ENCODE measurements at places on chromosomes 4 and X.

DNA sequence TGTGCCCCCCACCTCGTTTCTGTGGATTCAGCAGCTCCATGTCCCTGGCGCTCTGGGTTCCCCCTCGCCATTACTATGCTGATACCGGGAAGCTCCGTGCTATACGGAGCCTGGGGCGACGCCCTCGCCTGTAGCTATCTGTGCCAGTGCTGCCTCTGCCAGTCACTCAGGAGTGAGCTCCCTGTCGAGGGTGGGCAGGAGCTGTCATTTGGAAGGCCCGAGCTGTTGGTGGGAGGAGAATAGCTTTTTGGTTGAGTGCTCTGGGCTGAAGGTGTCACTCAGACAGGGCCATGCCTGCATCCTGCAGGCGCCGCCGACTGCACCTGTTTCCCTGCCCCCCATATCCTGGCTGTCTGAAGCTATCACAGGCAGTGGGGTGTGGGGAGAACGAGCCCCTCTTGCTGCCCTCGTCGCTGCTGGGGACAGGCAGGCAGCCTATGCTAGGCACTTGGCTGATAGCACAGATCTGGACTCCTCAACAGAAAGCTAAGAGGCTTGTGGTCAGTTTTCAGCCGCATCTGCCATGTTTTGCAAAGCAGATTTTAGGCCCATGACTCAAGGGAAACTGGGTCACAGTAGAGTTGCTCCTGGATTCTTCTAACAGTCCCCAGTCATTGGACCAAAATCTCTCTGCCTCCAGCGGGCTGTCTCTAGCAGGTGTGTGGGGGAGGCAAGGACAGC, 31.8 kb downstream of the CPLX1 start:
- H3K27me3 ChIP-seq: no peaks in the 10 kb centered on the region
- no peak for DNase-seq
- H3K36me3 ChIP-seq: no peaks in the 10 kb centered on the region
- H3K4me3 ChIP-seq: no peak overlapping the region

DNA sequence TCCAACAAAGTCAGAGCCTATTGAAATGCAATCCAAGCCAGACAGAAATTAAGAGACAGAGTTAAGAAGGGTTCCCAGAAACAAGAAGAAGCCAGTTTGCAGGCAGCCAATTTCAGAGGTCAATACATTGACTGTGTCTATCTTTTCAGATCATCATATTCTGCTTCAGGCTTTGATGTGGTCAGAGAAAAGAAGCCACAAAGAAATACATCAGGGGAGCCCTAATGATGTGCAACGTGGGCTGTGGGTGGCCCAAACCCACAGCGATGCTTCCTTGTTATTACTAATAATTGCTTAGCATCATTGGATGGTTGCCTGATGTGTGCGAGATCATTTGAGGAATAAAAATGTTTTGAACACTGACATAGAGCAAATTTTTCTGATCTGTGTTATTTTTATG, 99.0 kb upstream of the DUSP21 start:
- H3K4me1 ChIP-seq: no peaks in the 10 kb centered on the region
- no peak overlapping the region for H3K4me3 ChIP-seq
- no peaks in the 10 kb centered on the region for H3K27me3 ChIP-seq
- no peak for DNase-seq

DNA sequence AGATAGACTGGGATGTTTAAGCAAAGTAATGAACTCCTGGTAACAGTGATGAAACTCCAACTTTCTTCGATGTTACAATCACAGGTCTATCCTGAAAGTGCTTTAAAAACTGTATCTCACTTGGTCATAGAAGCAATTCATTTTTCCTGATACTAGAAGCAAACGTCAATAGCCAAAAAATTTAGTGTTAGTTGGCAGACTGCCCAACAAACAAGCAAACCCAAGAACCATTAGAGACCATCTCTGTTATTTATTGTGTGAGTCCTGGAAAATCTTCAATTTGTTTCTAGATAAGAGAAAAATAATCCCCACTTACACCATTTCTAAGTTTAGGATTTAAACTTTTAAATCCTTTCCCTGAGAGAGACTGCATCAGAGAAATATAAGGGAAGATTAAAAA, 553.9 kb downstream of the INPP4B start:
- no peak overlapping the region for H3K27ac ChIP-seq
- no peak overlapping the region for H3K4me3 ChIP-seq
- H3K27me3 ChIP-seq: no peaks in the 10 kb centered on the region
- H3K36me3 ChIP-seq: no peaks in the 10 kb centered on the region
- no peaks in the 10 kb centered on the region for H3K4me1 ChIP-seq

GRCh38 chr4:1200425-1201035, 28.1 kb upstream of the SPON2 start:
- no peaks in the 10 kb centered on the region for H3K36me3 ChIP-seq
- DNase-seq: no peak
- no peak overlapping the region for H3K4me3 ChIP-seq
- no peak overlapping the region for H3K27ac ChIP-seq

GRCh38 chrX:44314808-44315207, 28.7 kb downstream of the EFHC2 start:
- H3K36me3 ChIP-seq: no peaks in the 10 kb centered on the region
- H3K4me3 ChIP-seq: no peak overlapping the region
- H3K27me3 ChIP-seq: no peaks in the 10 kb centered on the region

DNA sequence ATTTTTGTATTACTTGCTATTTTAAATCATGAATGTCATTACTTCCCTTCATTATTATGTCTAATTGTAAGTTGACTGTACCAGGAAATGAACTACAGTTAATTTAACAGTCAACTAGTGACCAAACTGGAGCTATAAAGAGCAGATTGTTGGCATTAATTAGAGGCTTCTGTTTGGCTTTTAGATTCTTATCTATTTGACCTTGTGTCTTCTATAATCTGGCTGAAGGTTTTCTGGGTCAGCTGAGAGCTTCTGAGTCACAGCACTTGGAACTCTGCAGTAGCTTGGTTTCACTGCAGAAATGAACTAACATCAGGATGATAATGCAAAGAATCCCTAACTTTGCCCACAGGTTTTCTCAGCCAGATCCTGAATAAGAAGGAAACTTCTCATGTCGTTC, 169.2 kb upstream of the LEF1 start:
- H3K4me1 ChIP-seq: peaks cover 11% of the 10 kb centered on the region
- no peaks in the 10 kb centered on the region for H3K27me3 ChIP-seq
- no peak overlapping the region for H3K27ac ChIP-seq
- H3K36me3 ChIP-seq: no peaks in the 10 kb centered on the region

- H3K4me1 ChIP-seq: no peaks in the 10 kb centered on the region
- DNase-seq: no peak
- H3K36me3 ChIP-seq: no peaks in the 10 kb centered on the region
- no peaks in the 10 kb centered on the region for H3K27me3 ChIP-seq
- no peak overlapping the region for H3K27ac ChIP-seq
- H3K4me3 ChIP-seq: no peak overlapping the region
Measured at GRCh38 chr4:159506801-159507517, 404.1 kb downstream of the RAPGEF2 start.

- no peaks in the 10 kb centered on the region for H3K4me1 ChIP-seq
- peak within 1 kb of the TSS; percentile 49 for H3K27ac ChIP-seq
- peak; percentile 59 for DNase-seq
- no peaks in the 10 kb centered on the region for H3K36me3 ChIP-seq
Measured at GRCh38 chr4:112296949-112297880, at the start of gene ALPK1. TSS of gene ALPK1 (plus strand) at chr4:112297369.

DNA sequence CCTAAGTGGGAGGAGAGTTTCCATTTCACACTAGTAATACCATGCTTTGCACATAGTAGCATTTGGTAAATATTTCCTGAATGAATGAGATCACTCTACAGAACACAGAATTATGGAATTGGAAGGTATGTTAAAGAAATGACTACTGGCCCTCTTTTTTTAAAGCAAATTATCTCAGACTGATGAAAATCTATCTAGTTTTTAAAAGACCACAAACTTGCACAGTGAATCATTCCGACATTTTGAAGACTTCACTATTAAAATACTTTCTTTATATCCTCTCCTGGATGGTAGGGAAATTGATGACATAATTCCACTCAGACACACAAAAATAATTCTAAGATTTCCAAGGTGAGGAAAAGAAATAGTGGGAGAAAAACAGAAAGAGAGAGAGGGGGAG, 68.4 kb upstream of the ETNPPL start:
- H3K4me1 ChIP-seq: no peaks in the 10 kb centered on the region
- no peak overlapping the region for H3K4me3 ChIP-seq
- no peak overlapping the region for H3K27ac ChIP-seq

DNA sequence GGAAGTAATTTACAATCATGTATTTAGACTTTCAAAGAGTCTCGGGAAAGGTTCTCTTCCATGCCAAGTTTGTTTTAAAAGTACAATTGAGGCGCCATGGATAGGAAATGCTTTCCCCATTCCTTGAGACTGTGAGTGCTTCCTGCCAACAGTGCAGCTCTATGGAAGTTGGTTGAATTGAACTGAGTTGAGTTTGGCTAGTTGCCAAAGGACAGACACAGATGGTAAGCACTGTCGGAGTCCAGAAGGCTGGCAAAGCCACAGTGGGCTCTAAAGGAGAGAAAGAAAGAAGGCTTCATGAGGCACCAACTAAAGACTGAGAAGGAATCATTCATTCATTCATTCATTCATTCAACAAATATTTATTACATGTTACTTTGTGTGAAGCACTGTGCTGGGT, 4.3 kb upstream of the KCNE5 start:
- H3K4me3 ChIP-seq: no peak overlapping the region
- H3K27me3 ChIP-seq: no peaks in the 10 kb centered on the region
- H3K4me1 ChIP-seq: no peaks in the 10 kb centered on the region
- DNase-seq: no peak
- H3K27ac ChIP-seq: no peak overlapping the region

DNA sequence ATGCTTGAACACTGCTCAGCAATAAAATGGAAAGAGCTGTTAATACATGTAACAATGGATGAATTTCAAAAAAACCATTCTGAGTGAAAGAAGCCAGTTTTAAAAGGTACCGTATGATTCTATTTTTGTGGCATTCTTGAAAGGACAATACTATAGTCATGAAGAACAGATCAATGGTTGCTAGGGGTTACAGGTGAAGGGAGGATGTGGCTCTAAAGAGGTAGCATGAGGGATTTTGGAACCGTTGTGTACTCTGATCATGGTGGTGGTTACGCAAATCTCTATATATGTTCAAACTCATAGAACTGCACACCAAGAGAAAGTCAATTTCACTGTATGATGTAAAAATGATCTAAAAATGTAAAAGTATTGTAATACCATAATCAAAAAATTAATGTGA, 40.0 kb upstream of the CTAG2 start:
- no peak overlapping the region for H3K4me3 ChIP-seq
- no peak for DNase-seq
- no peaks in the 10 kb centered on the region for H3K4me1 ChIP-seq
- no peaks in the 10 kb centered on the region for H3K36me3 ChIP-seq

GRCh38 chr4:110633358-110634341, 10.8 kb upstream of the PITX2 start:
- H3K27ac ChIP-seq: no peak overlapping the region
- H3K36me3 ChIP-seq: peaks cover 11% of the 10 kb centered on the region
- H3K4me1 ChIP-seq: 0 out of 2 replicates have a peak, but pooled peaks cover 5% of the 10 kb centered on the region
- no peak for DNase-seq
- no peaks in the 10 kb centered on the region for H3K27me3 ChIP-seq

DNA sequence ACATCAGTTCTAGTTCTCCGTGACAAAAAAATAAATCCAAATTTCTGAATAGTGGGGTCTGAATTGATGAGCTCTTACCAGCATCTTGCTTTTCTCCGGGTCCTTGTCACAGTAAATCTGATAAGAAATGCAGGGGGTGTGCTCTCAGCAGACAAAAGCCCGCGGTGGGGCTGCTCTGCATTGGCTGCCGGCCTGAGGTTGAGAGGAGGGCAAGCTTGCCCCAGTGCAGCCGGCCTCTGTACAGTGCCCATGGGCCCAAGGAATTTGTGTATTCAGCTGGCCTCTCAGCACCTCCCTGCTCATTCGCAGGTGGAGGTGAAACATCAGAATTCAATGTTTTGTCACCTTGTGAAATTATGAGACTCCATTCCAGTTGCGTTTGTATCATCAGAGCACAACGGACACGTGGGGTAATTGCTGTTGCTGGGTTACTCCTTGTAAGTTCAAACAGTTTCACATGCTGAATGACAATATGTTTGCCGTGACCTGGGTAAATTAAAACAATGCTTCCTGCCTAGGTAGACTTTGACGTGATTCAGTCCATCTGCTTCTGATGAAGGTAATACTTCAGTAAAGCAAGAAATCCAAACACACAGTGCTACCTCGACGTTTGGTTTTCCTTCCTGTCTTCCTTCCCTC, 596.4 kb downstream of the MID1IP1 start:
- H3K4me1 ChIP-seq: no peaks in the 10 kb centered on the region
- no peaks in the 10 kb centered on the region for H3K27me3 ChIP-seq
- no peak overlapping the region for H3K4me3 ChIP-seq
- no peaks in the 10 kb centered on the region for H3K36me3 ChIP-seq
- no peak overlapping the region for H3K27ac ChIP-seq
- DNase-seq: no peak

DNA sequence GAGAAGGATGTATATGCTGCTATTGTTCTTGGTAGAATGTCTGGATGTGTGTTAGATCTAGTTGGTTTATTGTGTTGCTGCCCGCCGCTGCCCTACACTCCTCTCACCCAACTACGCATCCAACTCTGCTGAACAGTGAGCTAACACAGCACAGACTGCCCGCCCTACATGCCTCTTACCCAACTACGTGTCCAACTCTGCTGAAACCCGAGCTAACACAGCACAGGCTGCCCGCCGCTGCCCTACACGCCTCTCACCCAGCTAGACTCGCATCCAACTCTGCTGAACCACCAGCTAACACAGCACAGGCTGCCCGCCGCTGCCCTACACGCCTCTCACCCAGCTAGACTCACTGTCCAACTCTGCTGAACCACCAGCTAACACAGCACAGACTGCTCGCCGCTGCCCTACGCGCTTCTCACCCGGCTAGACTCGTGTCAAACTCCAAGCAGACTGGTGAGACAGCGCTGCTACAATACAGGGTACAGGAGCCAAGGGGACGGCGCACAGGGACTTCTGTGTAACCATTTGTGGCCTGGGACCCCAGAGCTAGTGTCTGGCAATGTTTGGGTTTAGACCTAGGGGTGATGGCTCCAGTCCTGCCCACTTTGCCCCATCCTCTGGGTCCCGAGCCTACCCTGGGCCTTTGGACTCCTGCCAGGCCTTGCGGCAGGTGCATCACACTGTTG, 11.6 kb upstream of the CTBP1 start:
- H3K4me1 ChIP-seq: no peaks in the 10 kb centered on the region
- DNase-seq: no peak
- H3K36me3 ChIP-seq: no peaks in the 10 kb centered on the region

DNA sequence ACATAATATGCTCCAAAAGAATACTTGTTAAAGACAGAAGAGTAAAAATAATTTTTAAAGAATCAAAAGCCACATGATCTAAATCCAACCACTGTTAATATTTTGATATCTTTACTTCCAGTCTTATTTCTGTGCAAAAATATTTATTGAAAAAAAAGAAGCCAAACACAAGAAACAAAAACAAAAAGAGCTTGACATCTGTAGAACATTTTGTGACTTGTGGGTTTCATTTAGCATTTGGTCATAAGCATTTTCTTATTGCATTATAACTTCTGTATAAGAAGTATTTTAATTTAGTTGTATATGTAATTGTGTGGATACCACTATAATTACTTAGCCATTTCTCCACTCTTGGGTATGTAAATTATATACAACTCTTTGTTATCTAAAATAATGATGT, 63.1 kb downstream of the DIPK2B start:
- DNase-seq: no peak
- H3K36me3 ChIP-seq: no peaks in the 10 kb centered on the region
- H3K27ac ChIP-seq: no peak overlapping the region
- H3K4me1 ChIP-seq: no peaks in the 10 kb centered on the region
- no peaks in the 10 kb centered on the region for H3K27me3 ChIP-seq
- no peak overlapping the region for H3K4me3 ChIP-seq

Measured in Caco-2 (cell line).